ENCODE measurements at places on chromosomes 1 and 21.

- no peak for DNase-seq
Measured at GRCh38 chr1:212098310-212098709, 62.8 kb downstream of the DTL start.

DNA sequence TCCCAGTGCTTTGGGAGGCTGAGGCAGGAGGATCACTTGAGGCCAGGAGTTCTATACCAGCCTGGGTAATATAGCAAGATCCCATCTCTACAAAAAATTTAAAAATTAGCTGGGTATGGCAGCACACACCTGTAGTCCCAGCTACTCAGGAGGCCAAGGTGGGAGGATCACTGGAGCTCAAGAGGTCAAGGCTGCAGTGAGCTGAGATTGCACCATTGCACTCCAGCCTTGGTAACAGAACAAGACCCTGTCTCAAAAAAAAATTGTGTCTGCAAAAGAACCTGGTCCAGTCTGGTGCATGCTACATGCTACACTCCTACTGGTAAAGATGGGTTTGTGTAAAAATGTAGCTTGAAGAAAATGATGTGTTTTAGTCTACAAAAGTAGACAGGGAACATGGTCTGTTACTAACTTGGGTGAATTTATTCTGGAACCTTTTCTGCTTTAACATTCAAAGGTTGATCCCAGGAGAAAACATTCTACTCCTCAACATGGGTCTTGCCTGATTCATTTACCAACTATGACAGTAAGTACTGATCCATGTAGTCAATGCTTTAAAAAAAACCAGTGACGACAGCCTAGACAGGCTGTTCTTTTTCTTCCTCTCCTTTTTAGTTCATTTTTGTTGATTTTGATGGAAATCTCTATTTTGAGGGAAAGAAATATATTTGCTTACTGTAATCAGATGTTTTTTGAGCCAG is 32.7 kb upstream of the ENAH start:
- no peak for DNase-seq

DNA sequence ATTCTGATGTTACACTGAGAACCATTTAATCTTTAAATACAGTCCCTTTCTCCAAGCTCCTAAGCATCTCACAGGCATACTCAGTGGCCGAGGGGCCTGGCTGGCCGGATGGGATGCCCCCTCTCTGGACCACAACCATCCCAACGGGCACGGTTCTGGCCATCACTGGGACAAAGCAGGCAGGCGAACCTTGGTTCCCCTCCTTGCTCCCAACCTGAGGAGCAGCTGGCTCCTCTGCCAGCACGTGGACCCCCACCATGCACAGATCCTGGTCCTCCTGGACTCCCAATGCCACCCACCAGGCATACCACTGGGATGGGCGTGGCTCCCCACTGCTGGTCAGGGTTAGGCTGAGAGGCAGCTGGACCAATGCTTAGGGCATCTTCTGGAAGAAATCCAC is 19.8 kb upstream of the PRDM16 start:
- no peak for DNase-seq

- DNase-seq, result no peak
Measured at GRCh38 chr1:177448652-177449357, 278.0 kb downstream of the BRINP2 start.

DNA sequence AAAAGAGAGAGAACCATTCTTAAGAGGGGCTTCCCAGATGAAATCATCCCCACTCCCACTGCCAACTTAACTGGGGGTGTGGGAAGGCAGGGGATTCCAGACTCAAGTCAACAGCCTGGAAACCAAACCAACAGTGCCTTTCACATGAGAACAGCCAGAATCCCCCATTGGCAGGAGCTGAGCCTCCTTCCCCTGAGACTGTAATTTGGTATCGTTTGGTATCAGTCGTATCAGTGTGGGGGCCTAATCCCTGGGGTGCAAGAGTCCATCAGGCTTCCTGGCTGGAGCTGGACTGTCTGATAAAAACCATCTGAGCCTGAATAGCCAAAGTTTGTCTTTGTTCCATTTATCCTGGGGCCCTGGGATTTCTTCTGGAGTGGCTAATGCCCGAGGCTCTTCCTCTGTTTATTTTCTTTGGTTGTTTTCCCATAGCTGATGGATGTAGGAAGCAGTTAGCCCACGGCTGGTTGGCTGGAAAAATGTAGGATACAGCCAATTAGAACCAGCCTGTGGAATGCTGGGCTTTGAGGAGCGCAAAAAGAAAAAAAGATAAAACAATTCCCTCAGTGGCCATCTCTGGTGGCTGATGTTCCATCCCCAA is 84.6 kb downstream of the LAMC2 start:
- no peak for DNase-seq

GRCh38 chr1:218516526-218516925 is 171.4 kb downstream of the TGFB2 start:
- no peak for DNase-seq

- DNase-seq, result no peak
Measured at GRCh38 chr1:14826172-14826636, 227.7 kb downstream of the KAZN start.

DNA sequence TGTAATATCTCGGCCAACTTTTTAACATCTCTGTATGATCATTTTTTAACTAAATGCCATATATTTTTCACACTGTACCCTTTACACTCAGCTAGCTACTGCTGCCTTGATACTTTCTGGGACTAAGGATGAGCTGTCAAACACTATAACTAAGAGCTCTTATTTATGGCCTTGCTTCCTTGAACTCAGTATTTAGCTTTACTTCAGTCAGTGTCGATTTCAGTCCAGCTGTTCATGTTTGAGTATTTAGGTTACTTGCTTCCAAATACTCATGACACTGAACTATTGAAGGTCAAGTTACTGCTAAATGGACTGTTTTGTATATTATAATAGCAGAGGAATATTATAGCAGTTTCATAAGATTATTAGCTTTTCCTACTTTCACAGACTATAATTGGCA is 25.9 kb upstream of the USP25 start:
- DNase-seq, result no peak

- DNase-seq, result no peak
Measured at GRCh38 chr21:35477622-35478021, 428.5 kb upstream of the RUNX1 start.

- DNase-seq, result no peak
Measured at GRCh38 chr1:40824591-40825434, 37.4 kb downstream of the CITED4 start.

DNA sequence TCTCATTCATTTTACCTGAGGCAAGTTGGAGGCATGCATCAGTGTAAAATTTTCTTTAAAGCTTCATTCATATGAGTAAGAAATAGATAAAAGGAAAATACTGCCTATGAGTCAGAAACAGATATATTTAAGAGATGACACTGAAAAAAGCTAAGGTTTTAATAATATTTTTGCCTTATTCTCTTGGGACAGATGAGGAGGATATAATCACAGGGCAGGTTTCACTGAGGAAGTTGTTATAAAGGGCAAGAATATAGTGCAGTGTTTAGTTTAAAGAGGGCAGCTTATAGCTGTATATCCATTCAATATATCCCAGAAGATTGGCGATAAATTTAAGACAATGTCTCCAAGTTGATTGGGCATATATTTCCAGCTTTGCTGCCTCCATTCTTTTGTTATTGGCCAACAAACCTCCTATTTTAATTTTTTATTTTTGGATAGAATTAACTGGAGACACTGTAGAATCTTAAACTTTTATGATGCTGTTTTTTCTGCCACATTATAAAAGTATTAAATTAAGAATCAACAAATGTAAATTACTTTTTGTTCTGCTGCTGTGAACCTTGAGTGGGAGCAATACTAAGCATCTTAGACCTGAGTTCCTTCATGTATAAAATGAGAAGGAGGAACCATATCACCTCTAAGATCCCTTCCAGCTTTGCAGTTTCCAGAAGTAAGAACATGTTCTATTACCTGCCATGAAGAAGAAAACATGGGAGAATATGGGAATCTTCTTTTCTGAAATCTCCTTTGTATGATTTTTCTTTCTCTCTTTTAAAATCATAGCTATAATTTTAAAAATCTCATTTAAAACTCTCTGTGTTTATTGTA is 171.6 kb downstream of the S1PR1 start:
- no peak for DNase-seq

DNA sequence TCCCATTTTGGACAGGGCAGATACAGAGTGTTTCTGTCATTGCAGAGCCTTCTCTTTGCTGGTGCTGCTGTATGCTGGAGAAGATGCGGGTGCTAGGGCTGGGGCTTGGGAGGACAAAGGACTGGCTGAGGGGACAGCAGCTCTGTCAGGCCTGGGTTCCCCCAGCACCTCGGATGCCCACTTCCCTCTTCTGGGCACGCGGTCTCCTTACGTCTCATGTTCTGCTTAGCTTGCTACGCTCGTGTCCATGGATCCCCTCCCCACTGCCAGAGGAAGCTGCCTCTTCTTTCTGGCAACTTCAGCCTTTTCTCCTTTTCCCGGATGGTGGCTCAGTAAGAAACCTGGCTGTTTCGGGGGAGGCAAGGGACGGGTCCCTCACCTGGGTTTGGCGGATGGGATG is 75.7 kb downstream of the ARHGEF10L start:
- DNase-seq, result no peak

GRCh38 chr1:160837558-160838205 is 25.0 kb downstream of the CD244 start:
- DNase-seq, result no peak

- DNase-seq, result no peak
Measured at GRCh38 chr1:174358786-174359453, 88.8 kb upstream of the GPR52 start.

- DNase-seq, result no peak
Measured at GRCh38 chr1:229162825-229163515, 107.9 kb upstream of the RAB4A start.

DNA sequence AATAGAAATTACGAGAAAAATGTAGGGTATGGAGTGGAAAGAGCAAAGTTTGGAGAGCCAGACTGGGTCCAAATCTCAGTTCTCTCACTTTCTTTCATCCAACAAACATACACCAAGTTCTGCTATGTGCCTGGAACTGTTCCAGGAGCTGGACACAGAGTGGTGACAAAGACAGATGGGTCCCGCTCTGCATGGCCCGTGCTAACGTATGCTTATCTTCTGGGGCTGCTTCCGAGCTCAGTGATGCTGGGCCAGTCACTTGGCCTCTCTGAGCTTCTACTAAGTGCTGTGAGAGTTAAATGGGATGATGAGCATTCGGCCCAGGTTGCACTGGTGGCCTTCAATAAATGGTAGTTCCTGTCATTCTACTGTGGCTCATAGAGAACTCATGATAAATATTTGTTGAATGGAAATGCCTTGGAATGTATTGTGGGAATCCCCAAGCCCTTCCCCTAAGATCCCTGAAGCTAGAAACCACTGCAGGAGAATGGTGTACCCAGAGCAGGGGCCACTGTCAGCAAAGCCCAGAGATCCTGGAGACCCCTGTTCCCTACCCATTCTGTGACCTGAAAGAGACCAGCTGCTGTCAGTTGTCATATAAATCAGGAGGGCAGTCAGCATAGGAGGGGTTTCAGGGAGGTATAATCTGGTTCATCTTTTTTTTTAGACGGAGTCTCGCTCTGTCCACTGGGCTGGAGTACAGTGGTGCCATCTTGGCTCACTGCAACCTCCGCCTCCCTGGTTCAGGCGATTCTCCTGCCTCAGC is 3.8 kb downstream of the LEMD1 start:
- DNase-seq, result no peak

DNA sequence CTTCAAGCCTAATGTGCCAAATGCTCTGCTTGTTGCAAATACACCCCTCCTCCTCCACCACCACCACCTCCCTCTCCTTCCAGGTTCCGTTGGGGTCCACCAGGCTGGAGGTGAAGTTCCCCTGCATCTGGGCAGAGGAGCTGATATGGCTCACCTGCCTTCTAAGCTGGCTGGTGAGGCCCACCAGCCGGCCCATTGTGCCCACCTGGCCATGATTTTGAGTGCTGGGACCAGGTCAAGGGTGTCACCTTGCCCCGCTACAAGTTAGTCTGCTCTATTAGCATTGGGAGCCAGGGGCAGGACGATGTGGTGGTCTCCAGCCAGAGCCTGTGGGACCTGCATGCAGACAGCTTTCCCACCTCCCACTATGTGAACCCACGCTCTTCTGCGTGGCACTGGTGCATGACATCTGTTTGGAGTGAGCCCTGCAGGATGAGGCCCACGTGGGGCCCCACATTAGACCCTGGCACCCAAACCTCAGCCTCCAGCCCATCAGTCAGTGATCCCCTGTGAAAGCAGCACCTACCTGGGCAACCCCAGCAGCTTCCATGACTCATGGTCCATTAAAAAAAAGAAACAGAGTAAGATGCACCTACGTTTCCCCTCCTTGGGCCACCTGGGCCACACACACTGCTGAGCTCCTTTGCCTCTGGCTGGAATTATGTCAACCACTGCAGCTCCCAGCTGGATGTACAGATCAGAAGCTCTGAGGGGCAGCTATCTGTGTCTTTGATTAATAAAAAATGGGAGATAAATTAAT is 15.6 kb upstream of the CDCP2 start:
- no peak for DNase-seq

GRCh38 chr1:218298398-218298797 is 13.3 kb downstream of the RRP15 start:
- no peak for DNase-seq

DNA sequence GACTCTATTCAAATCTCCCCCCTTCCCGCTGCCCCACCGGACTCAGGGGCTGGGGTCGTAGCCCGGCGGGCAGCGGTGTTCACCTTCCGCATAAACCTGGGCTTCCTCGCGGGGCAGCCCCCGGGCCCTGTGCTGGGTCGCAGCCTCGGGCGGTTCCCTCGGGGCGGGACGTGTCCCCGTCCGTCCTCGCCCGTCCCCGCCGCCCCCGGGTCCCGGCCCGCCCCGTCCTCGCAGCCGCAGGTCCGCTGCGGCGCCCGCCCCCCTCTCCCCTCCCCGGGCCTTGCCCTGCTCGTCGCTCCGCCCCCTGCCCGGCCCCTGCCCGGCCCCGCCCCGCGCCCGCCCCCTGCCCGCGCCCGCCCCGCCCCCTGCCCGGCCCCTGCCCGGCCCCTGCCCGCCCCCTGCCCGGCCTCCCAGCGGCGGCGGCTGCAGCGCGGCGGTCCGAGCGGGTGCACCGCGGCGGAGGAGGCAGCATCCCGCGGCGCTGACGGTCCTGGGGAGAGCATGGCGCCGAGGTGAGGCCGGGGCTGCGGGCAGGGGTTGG is at the start of gene COL18A1:
TSS of gene COL18A1 (plus strand) at position 436 of the 541 bp plus-strand sequence. CDS start at position 502, 66 bp downstream.
- no peak for DNase-seq

GRCh38 chr1:22216210-22216883 is 73.5 kb upstream of the WNT4 start:
- no peak for DNase-seq

DNA sequence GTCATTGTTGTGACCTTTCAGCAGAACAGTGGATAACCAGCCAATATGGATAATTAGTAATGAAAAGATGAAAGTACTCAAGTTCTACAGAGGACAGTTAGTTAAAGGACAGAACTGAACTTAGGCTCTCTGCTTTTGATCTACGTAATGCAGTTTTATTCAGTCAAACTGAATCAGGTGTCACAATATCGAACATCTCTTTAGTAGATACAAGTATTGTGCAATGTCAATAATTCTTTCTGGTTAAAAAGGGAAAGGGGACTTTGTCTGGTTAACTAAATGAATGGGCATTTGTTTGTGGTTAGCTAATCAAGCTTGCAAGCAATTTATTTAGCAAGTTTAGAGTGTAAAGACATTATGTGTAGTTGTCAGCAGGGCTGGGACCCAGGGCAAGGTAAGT is 562.2 kb upstream of the PTBP2 start:
- no peak for DNase-seq

DNA sequence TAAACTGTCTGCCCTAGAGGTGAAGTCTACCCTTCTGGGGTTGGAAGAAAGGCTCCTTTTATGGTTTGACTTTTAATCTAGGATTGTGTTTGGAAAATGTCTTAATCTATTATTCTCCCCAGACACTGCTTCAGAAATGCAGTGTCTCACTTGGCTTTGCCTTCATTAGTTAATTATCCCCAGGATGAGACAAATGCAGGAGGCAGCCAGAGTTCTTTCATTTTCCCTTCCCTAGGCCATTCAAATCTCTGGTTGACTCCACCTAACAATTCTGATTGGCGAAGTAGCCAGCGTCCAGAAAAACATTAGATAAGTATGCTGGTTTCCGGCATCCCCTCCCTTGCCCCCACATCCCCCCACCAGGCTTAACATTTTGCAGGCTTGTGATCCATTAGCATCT is 325.8 kb upstream of the PBX1 start:
- no peak for DNase-seq
